ENCODE measurements at places on chromosomes 13 and 19.

DNA sequence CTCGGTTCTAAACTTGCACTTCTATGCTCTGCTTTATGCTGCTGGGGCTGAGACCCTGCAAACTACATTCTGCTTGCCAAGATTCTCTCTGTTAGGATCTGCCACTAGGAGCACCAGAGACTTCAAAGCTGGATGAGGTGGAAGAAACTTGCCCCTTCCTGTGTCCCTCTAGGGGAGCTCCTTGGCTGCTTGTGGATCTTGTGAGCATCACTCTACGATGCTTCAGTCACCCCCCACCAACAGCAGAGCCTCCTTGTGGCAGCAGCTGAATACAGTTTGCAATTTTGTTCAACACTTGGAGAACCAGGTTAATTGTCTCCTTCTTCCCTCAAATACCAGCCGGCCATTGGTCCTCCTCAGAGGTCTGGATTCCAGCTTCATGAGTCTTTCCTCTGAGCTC lies 310.6 kb downstream of the FGF14 start:
- no peak for DNase-seq

DNA sequence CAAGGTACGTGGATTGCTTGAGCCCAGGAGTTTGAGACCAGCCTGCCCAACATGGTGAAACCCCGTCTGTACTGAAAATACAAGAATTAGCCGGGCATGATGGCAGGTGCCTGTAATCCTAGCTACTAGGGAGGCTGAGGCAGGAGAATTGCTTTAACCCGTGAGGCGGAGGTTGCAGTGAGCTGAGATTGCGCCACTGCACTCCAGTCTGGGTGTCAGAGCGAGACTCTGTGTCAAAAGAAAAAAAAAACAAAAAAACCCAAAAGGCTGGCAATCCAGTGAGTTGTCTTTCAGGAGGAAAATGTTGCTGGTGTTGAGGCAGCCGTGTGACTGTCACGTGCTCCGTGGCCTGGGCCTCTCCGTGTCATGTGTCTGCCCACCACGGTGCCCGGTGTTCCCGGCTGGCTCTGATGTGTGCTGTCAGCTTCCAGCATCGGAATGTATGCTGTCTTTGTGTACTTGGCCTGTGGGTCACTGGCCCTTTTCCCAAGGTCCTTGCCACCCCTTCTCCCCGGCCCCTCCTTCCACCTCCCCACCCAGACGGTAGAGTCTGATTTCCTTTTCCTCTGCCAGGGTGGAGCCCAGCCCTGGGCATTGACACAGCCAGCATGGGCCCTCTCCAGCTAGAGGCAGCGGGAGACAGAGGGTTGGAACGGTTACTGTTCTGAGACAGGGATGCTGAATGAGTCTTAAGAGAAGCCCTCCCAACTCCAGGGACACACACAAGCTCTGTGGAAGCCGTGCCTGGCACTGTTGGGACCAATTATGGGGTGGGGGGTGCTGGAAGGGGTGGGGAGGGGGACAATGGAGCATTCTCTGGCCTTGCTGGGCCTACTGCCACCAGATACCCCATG lies 7.2 kb upstream of the TUBB4A start:
- DNase-seq, result no peak

- no peak for DNase-seq
These were observed 36.2 kb downstream of the RFX2 start for GRCh38 chr19:6073858-6074708.

- no peak for DNase-seq
These were observed 9.5 kb downstream of the RASL11A start for GRCh38 chr13:27280009-27280656.

- no peak for DNase-seq
These were observed 49.6 kb downstream of the CDADC1 start for GRCh38 chr13:49297338-49297737.

Measured in GM04503 (cell line).